ENCODE measurements at places on chromosomes 7 and 10. TPM values are rescaled to one million over a fixed set of nuclear protein-coding genes. Genes with fewer than 3 reads are reported as not detected.

The NPY4R2 gene
- 15.2 TPM for total RNA-seq

The HMX2 gene
- 0.15 TPM for total RNA-seq

The ODAD2 gene
- total RNA-seq, result not detected

The OR2A1 gene
- not detected for total RNA-seq

The HOXA6 gene
- 2.1 TPM for total RNA-seq

The POR gene
- total RNA-seq, result 159 TPM

The SFTPA2 gene
- not detected for total RNA-seq

The FOXP2 gene
- not detected for total RNA-seq

The SLC18A2 gene
- not detected for total RNA-seq

The PWWP2B gene
- total RNA-seq, result 17.8 TPM

Data from A549 treated with RU486 at 1 μM for 4 hours (cell line).